ENCODE measurements at places on chromosomes 1 and 21.
A peak's percentile ranks its signal among the peaks of the same experiment; 100 is the strongest.

DNA sequence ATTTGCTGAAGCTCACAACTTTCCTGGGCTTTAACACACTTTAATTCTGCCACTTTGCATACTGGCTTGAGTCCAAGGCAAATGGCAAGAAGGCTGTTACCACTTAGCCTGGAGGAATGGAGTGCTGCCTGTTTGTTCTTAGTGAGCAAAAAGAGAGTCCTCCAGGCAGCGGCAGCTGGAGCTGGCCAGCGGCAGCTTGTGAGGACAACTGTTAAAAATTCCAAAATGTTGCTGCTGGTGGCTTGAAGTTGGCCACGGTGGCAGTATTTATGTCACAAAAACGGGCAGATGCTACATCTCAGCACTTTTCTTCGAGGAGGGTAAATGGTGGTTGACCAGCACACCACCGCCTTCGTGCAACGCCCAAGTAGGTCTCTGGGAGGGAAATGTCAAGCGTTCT lies 27.3 kb downstream of the STPG1 start:
- no peak for DNase-seq

DNA sequence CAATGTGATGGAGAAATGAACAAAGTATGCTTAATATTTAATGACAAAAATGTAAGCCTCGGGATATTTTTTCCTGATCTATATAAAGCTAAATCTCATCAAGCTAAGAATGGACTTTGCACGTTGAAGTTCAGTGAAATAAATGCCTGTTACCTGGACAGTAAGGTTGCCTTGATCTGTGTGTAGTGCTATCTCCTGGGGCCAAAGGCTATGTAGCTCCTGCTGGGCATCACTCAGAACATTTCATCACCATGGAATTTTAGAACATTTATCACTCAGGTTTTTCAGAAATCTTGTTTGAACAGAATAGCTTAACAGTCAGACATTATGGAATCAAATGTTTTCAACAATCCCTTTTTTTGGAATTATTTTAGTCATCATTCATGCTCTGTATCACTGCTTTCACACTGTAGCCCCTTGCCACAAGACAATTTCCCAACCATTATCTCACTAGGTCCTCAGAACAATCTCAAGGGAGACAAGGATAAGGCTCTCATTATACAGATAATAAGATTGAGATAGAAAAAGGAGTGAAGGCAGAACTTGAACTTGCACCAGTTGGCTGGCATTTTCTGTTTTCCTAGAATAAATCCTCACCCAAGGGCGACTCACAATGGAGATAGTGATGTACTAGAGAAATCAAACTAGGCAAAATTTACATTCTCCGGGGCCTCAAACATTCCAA lies 3.7 kb downstream of the OR10J1 start:
- DNase-seq, result no peak

DNA sequence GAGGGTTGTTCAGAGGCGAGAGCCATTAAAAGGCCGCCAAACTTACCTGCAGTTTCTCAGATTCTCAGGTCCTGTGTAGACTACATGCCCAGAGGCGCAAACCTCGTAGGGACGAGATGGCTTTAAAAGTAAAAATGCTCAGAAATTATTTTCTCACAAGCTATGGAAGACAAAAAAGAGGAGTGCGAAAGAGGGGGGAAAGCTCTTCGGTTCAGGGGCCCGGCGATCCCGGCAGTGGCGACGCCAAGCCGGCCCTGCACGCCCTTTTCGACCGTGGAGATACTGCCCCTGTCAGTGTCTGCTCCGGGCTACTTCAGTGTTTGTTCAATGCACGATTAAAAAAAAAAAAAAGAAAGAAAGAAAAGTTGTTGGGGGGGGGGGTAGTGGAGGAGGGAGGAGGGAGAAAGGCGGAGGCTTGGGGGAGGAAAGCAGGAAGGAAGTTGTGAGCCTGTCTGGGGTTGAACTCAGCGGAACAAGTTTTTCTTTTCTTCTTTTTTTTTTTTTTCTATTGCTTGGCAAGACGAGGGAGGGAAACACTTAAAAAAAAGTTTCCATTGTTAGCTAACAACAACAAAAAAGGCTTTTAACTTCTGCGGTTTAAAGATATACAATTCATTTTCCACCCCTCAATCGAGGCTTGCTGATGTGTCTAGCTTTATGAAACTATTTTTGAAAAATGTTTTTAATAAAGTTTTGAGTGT lies at the start of gene ITPKB:
Gene ITPKB (minus strand): TSS at position 288 of the 701 bp plus-strand sequence. CDS start 1,824 bp downstream, outside the sequence.
- DNase-seq, result peak; percentile 14

DNA sequence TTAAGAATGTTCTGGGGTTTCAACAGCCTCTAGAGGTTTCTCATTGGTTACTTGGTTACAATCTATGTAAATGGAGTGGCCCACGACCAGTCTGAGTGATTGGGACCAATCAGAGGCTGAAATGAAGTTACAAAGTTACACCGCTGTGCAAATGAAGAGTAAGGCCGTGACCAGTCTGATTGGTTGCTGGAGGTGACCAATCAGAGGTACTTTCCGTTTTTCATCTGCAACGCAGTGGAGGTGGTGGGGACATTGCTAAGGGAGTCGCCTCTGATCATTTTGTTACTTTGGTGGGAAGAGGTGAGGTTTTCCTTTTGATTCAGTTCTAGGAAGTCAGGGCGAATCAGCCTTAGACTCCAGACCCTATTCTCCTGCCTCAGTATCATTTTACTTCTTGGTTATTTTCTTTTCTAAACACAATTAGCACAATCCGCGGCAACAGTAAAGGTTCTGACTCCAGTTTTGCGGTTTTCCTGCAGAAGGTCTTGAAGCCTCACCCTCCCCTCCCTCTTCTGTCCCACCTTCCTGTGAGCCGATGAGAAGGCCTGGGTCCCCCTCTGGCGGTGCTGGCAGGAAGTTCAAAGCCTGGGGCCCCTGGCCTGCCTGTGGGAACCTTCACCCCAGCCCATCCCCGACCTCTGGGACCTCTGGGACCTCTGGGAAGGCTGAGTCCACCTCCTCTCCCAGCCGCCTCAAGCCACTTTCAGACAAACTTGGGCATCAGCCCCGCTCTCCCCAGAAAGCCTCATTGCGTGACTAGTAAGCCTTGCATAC lies 38.7 kb upstream of the TTC34 start:
- no peak for DNase-seq

GRCh38 chr1:21795075-21795474 lies 12.1 kb upstream of the USP48 start:
- DNase-seq, result no peak

DNA sequence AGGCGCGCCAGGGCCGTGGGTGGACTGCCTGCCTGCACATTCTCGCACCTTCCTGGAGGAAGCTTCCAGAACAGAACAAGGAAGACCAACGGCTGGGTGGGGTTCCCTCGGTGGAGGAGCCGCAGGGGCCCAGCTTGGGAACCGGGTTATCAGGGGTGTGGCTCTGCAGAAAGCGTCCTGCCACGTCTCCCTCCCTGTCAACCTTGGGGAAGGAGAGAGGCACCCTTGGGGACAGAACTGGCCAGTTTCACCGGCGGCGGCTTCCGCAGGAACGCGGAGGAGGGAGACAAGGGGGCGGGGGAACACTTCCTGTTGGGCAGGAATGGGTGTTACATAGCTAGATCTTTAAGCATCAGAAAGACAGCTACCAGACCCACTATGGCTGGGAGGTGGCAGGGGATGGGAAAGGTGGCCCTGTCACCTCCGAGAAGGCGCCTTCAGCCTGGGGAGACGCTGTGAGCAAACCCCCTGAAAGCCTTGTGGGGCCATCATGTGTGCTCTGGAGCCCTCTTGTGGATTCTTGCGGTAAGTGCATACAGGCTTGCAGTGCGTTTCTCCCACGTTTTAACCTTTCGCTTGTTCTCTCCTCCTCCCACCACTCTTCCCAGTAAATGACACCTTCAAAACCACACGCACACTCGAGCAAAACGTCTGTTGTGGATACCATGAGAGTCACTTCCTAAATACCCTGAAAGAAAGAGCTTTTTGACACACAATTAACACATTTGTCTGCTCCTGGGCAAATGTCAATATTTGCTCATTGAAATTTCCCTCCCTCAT lies 3.8 kb upstream of the PLEKHA6 start:
- peak; percentile 49 for DNase-seq

DNA sequence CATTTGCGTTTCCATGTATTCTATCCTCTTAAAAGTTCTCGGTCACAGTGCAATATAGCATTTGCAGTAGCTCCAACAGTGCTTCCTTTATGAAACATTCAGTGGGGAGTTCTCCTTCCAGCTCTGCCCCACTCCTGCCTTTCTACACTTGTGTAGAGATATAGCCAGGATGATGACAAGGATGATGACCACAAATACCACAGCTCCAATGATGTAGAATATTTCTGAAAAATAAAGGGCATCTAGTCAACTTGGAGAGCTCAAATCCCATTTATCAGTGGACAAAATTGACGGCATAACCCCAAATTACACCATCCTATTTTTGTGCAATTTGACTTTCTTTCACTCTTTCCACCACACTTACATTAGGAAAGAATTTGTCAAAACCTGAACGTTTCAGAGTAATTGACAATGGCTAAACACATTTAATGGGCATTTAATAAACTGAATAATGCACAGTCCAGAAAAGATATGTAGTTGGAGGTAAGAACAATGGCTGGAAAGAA lies 11.1 kb downstream of the F3 start:
- DNase-seq, result no peak

GRCh38 chr1:116909512-116910378 lies at the start of gene PTGFRN:
PTGFRN (plus strand) TSS chr1:116909916; CDS start chr1:116910204, 288 bp downstream.
- DNase-seq, result no peak

GRCh38 chr1:29682919-29683295 lies 446.6 kb downstream of the PTPRU start:
- DNase-seq, result no peak

DNA sequence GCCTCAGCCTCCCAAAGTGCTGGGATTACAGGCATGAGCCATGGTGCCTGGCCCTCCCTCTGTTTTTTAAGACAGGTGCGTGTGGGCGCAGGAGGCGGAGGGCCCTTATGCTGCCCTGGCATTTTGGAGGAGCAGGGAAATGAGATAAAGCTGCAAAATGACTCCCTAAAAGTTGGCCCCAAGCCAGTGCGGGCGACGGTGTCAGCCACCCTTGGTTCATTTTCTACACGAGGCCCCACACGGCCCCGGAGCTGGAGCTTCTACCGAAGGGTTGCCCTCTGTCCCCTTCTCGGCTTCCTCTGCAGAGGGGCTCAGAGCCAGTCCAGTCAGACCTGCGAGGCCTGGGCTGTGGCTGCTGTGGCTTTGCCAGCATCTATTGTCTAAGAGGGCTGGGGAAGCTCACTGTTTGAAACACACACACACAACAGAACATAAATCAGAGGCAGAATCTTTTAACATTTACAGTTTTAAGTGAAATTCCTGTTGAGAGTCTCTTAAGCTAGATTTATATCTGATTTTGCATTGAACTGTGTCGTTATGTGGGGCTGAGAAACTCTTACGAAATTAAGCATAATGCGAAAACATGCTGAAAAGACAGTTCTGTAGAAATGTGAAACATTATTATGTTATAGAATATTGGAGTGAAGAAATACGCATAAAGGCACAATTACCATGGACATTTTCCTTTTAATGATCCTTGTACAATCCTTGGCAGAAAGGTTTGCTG lies 255.9 kb downstream of the CAMTA1 start:
- DNase-seq, result no peak

DNA sequence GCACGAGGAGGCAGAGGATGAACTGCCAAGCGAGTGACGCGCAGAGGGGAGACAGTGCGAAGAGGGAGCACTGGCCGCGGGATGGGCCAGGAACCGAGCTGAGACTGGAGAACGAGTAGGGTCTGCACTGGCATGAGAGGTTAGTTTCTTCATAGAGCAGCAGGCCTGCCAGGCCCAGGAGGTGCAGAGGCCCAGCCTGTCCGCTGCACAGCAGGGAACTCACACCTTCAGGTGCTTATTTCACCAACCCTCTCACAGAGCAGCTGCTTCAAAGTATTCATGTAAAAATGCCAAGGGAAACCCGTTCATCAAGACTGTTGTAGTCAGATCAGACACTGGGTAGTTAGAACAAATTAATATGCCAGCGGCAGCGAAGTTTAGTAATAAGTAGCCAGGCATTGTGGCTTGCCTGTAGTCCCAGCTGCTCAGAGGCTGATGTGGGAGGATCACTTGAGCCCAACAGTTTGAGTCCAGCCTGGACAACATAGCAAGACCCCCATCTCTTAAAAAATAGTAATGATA lies 144.5 kb downstream of the SLC45A1 start:
- DNase-seq, result no peak

DNA sequence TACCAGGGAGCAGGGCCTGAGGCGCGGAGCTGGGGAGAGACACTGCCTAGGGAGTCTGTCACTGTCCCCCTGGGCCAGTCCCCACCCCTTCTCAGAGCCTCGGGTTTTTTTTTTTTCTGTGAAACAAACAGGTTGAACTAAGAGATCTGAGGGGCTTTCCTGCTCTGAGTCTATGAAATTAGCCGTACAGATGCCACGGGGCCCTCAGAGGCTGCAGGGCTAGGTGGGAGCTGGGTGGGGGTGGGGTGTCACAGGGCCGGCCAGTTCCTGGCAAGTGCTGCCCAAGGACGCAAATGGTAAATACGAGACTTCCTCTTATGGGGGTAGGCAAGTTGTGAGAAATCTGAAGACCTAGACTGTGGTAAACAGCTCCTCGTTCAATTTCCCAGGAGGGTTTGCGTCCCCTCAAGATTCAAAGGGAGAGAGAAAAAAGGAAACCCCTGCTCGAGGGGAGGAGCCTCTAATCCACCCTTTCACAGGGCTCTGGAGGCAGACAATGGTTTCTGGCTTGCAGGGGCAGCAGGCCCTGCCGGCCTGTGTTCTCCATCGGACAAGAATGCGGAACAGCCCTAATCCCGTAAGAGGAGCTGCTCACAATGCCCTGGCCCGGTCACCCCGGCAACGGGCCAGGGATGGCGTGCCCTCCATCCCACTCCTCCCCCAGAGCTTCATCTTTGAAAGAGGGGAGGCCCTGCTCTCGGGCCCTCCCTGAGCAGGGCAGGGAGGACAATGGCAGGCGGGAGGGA lies 7.8 kb downstream of the NUAK2 start:
- no peak for DNase-seq

- DNase-seq, result no peak
These were observed 2.2 kb upstream of the NBPF1 start for GRCh38 chr1:16615253-16616252.

DNA sequence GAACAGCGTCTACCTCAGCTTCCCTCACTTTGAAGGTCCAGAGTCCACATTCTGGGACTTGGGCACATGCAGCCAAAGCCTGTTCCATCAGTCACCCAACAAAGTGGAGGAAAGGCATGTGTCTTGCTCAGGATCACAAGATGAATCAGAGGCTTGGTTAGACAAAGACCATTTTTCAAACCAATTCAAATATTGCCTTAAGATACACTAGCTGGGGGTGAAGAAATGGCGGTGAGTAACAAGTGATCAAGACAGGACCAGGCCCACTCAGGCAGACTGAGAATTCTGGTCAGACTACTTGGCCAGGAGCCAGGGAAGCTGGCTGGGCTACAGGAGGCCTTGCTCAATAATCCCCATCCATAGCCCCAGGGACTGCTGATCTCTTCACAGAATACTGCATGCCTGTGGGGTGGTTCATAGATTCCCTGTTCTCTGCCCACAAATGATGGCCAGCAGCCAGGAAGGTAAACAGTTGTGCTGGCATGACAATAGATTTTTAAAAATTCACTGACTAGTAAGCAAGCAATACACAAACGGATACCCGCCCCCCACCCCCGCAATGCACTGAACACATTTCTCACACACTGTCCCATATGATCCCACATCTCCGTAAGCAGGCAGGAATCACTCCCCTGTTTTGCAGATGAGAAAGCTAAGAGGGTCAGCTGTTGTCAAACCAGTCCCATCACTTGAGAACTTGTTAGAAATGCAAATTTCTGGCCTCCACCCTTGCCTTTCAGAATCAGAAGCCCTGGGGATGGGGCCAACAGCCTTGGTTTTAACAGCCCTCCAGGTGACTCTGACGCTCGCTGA lies 27.2 kb downstream of the ERI3 start:
- peak; percentile 100 for DNase-seq

- peak; percentile 24 for DNase-seq
These were observed 195.8 kb upstream of the PKN2 start for GRCh38 chr1:88488237-88488636.

Measured in HS-5 (cell line).